Stimulated activated CD8-positive, alpha-beta memory T cell treated with anti-CD3 and anti-CD28 coated beads, Interleukin-7, amount 100 ng/mL, for 24 hours (primary cell): ENCODE measurements at places on chromosomes 7 and 10.

GRCh38 chr7:2270495-2270894 lies 28.5 kb downstream of the NUDT1 start:
- no peak for DNase-seq

GRCh38 chr7:156585025-156585648 lies 55.4 kb upstream of the RNF32 start:
- no peak for DNase-seq

DNA sequence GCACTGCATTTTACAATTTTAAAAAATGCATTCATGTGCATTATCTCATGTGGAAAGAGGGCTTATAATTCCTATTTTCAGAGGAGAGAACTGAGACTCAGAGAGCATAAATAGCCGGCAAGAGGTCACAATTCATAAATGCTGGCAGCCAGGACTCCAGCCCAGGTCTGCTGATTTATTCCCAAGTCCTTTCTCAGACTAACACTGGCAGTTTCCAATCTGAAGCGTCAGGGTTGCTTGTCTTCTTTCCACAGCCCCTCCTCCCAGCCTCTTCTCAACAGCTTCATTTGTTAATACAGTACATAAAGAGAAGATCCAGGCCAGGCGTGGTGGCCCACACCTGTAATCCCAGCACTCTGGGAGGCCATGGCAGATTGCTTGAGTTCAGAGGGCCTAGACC lies 108.9 kb downstream of the PARD3 start:
- DNase-seq, result no peak

- DNase-seq, result no peak
These were observed 154.9 kb upstream of the PPP1R3A start for GRCh38 chr7:114073701-114074100.

- no peak for DNase-seq
These were observed 8.9 kb upstream of the TMED4 start for GRCh38 chr7:44590910-44591309.

DNA sequence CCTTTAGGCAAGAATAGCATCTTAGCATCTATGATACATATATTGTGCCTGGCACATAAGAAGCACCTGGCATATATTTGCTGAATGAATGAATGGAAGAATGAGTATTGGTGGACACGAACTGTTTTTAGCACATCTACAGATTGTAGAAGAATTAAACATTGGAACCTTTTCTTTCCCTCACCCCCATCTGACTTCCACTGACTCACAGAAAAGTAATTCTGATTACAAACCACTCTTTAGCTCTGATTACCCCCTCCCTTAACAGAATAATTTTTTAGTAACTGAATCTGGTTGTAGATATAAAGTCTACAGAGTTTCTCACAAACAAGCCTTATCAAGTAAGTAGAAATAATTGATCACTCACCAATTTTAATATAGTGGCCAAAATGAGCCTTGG lies 31.9 kb downstream of the SLC26A4 start:
- DNase-seq, result no peak

DNA sequence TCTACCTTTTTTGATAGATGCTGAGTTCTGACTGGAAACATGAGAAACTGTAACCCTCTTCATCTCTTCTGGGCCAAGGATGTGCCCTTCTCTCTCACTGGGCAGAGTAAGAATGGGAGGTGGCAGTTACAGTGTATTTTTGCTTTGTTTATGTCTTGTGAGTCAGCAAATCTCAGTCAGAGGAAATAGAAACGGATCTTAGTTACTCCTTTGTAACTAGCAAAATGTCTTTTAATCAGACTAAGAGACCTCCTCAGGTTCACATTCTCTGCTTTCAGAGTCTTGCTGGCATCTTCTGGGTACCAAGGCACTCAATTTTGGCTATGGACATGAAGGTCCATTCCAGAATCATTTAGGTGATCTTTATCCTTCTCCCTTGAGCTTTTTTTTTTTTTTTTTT lies 70.9 kb downstream of the HHEX start:
- DNase-seq, result no peak

DNA sequence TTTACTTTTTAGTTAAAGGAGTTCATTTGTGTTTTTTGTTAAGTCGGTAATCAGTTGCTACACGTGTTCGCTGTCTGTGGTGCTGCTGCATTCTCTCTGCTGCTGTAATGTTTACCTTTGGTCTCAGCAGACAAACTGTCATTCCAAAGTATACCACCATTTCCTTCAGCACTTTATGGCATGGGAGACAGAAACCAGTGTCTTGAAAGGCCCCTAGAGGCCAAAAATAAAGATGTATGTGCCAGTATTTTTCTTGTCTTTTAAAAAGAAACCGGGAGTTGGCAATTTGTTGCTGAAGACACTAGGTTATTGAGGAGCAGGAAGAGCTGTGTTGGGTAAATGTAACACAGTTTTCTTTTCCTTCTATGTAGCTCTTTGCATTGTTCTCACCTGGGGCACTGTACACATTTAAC lies 24.1 kb downstream of the ZNF92 start:
- no peak for DNase-seq

DNA sequence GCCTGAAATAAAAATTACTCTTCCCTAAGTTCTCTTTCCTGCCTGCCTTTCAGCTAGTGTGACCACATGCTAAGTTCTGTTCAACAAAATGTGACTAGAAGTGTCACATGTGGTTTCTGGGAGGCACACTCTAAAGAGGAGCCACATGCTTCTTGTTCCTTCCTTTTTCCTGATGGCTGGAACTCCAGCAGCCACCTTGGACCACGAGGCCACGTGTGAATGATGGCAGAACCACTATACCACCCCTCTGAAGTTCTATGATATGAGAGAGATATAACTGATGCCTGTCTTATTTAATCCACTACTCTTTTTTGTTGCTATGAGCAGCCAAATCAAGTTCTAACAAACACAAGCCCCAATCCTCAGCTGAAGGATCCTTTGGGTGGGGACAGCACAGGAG lies 8.1 kb downstream of the PODXL start:
- DNase-seq, result no peak

GRCh38 chr10:74244097-74244685 lies 93.2 kb downstream of the ADK start:
- no peak for DNase-seq

DNA sequence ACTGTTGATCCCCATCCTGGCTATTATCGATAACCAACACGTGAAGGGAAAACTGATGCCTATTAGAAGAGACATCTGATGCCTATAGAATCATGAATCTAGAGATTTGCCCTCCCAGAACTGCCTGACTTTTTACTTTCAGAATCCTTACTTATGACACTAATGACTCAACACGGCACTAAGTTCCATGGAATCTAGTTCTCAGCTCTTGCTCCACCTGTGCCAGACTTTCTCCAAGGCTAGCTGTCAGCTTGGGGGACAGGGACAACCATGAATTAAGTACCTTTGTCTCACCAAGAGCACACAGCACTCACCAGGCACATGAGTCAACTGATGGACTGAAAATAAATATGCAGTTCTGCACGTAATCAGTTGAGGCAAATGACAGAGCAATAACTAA lies 184.2 kb downstream of the FRMD4A start:
- no peak for DNase-seq

DNA sequence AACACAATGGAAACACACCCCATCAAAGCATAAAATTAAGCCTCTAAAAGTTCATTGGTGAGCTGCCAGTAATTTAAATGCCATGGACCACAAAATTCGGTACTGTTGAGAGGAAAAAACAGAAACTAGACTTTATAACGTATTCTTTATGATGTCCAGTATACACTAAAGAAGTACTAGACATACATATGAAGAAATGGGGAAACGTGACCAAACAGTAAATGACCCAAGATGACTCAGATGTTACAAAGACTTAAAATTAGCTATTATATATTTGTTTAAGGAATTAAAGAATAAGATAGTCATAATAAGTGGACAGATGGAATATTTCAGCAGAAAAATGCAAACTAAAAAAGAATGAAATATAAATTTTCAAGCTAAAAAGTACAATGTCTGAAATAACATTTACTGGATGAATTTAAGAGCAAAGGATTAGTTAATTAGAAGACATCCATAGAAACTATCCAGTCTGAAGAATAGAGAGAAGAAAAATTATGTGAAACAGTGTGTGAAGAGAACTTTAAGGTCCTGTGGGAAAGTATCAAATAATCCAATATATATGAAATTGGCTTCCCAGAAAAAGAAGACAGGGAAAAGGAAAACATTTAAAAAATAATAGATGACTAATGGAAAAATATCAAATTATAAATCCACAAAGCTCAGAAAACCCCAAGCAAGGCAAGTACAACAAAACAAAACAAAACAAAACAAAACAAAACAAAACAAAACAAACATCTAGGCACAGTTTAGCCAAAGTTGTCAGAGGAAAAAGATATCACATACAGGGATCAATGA lies 69.4 kb downstream of the SAMD9 start:
- no peak for DNase-seq

- DNase-seq, result no peak
These were observed 316.3 kb downstream of the TNS3 start for GRCh38 chr7:47265621-47266020.

DNA sequence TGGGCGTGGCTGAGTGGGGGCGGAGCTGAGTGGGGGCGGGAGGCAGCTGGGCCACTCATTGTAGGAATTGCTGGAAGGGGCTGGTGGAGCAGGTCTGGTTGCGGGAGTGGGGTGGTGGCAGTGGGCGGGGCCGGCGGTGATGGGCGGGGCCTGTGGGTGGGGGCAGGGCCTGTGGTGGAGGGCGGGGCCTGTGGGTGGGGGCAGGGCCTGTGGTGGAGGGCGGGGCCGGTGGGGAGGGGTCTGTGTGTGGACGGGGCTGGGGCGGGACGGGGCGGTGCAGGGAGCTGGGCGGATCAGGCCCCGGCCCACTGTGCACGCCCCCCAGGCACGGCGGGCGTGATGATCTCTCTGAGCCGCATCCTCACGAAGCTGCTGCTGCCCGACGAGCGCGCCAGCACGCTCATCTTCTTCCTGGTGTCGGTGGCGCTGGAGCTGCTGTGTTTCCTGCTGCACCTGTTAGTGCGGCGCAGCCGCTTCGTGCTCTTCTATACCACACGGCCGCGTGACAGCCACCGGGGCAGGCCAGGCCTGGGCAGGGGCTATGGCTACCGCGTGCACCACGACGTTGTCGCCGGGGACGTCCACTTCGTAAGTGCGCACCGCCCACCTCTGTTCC lies 14.0 kb downstream of the SLC29A4 start:
- DNase-seq, result peak; percentile 32

GRCh38 chr7:20798081-20798693 lies 11.5 kb upstream of the SP8 start:
- no peak for DNase-seq

- DNase-seq, result no peak
These were observed 152.1 kb downstream of the OAT start for GRCh38 chr10:124266468-124267230.

- DNase-seq, result no peak
These were observed 57.1 kb downstream of the DMBT1 start for GRCh38 chr10:122617476-122618270.

- no peak for DNase-seq
These were observed 1085.5 kb downstream of the SORCS1 start for GRCh38 chr10:106078895-106079576.

GRCh38 chr7:140745266-140746058 lies 49.0 kb downstream of the NDUFB2 start:
- no peak for DNase-seq

DNA sequence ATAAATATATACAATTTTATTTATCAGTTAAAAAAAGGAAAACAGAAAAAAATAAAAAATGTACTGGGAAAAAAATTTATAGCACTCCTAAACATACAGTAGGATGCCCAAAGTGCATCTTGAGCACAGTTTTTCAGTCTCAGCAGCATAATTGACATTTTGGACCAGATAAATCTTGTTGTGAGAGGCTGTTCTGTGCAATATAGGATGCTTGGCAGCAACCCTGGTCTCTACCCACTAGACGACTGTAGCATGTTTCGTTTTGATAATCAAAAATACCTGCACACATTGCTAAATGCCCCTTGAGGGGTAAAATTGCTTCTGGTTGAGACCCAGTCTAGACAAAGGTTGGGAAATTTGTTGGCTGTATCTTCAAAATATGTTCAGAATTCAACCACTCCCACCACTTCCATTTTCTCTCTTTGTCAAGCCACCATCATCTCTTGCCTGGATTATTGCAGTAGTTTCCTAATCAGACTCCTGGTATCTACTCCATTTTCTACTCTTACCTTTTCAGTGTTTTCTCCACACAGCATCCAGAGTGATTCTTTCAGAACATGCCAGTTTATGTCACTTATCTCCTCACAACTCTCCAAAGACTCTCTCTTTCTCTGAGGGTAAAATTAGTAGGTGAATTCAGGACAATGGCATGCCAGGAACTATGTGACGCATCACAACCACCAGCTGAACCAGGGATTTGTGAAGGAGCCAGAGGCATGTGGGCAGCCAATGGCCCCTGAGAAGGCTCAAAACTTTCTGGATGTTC lies 91.4 kb downstream of the GPR85 start:
- DNase-seq, result no peak

- DNase-seq, result no peak
These were observed 5.6 kb upstream of the ABLIM1 start for GRCh38 chr10:114663626-114664025.

- no peak for DNase-seq
These were observed 209.1 kb upstream of the VWC2 start for GRCh38 chr7:49564379-49564714.

GRCh38 chr10:103960103-103960502 lies 6.8 kb upstream of the SLK start:
- DNase-seq, result no peak

DNA sequence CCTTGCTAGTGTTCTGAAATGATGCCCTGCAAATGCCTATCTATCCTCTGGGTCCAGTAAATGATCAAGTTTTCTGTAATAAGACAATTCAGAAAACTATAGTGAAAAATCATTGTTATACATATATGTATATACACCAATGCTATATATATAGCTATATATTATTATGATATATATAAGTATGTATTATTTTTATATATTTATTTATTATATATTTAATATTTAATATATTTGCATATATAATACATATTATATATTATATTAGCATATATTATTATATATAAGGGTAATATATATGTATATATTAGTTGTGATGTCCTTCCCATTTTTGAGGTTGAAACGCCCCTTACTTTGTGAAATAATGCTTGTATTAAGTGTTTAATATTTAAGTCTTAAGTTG lies 181.4 kb upstream of the CACNA2D1 start:
- DNase-seq, result no peak

DNA sequence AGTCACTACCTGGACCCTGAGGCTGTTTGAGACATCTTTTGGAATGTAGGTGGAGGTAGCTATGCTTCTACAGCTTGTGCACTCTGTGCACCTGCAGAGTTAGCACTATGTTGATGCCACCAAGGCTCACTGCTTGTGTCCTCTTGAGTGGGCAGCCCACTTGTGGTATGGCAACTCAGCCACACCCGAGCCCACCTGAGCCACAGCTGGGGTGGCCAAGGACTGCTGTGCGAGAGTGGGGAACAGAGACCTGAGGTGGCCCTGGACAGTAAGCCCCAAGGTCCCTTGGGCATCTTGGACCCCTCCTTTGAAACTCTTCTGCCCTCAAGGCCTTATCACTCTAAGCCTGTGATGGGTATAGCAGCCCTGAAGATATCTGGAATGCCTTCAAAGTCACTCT lies 25.7 kb downstream of the MYO1G start:
- DNase-seq, result no peak

DNA sequence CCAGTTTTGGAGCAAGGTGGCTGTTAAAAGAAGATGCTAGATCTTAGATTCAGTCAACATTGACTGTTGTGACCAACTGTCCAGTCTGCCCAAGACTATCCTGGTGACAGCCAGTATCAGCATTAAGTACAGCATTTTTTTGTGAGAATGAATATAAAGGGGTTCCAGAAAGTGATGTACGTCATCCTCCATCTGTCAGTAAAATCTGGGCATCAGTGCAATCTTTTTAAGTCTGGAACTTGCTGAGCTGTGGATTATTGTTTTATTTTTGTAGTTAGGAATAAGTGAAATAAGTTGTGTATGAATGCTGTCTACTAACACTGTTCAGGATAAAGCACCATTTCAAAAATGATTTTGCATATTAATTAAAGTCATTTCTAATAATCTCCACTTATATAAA lies 1020.0 kb upstream of the GHITM start:
- DNase-seq, result no peak
